ENCODE measurements at places on chromosomes 11 and 22.

GRCh38 chr11:32821517-32821916, 8.2 kb upstream of the PRRG4 start:
- DNase-seq: peak; percentile 43

DNA sequence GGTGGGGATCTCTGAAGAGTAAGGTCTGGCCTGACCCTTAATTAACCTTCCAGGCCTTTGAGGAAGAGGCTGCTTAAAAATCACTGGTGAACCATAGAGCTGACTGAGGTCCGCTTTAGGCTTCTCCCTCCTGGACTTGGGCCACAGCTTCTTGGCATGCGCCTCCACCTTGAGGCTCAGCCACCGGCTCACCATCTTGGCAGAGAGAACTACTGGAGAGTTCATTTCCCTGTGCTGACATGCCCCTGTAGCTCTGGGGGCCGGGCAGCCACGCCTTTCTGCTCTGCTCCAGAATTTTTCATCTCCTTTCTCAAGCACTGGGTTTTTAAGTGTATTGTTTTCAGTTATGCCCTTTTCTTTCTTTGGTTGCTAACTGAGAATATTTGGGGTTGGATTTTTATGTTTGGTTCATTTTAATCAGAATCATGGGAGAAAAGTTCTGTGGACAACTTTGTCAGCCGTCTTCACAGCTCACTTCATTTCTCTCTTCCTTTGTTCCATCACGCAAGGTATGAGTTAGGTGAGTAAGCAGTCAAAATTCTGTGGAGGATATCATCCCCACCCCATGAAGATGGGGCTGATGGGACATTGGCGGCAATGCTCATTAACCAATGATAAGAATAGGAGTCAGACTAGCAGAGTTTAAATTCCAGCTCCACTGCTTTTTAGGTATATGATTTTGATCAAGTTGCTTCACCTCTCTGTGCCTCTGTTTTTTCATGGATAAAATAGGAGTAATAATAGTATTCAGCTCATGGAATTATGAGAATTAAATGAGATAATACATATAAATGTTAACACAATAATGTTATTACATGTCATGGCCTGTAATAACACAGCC, 103.9 kb downstream of the DBX1 start:
- no peak for DNase-seq

DNA sequence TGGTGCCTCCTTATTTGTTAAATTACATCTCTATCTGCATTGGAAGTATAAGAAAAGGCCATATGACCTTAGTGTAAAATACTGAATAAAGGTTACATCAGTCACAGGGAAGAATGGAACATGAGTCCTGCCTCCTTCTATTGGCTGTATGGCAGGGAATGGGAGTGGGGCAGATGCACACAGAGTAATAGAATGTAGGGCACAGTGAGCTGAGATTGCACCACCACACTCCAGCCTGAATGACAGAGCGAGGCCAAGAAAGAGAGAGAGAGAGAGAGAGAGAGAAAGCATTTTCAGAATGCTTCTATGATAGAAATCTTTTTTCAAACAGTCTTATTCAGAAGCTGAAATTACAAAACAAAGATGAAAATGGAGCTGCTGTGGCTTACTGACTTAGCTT, 58.8 kb downstream of the SLN start:
- DNase-seq: no peak

DNA sequence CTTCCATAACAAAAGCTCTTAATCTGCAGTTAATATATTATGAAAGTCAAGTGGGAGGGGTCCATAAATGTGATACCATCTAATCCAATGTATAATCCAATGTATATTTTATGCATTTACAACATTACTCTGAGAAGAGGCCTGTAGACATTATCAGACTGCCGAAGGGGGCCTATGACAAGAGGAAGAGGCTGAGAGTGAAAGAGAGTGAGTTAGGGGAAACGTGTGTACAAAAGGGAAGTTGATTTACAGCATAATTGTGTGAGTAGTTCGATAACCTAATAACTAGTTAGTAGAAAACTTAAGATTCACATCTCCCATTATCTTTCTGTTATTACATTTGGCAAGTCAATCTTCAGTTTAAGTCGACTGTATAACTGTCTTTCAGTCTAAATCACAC, 86.6 kb downstream of the DDX10 start:
- DNase-seq: no peak

DNA sequence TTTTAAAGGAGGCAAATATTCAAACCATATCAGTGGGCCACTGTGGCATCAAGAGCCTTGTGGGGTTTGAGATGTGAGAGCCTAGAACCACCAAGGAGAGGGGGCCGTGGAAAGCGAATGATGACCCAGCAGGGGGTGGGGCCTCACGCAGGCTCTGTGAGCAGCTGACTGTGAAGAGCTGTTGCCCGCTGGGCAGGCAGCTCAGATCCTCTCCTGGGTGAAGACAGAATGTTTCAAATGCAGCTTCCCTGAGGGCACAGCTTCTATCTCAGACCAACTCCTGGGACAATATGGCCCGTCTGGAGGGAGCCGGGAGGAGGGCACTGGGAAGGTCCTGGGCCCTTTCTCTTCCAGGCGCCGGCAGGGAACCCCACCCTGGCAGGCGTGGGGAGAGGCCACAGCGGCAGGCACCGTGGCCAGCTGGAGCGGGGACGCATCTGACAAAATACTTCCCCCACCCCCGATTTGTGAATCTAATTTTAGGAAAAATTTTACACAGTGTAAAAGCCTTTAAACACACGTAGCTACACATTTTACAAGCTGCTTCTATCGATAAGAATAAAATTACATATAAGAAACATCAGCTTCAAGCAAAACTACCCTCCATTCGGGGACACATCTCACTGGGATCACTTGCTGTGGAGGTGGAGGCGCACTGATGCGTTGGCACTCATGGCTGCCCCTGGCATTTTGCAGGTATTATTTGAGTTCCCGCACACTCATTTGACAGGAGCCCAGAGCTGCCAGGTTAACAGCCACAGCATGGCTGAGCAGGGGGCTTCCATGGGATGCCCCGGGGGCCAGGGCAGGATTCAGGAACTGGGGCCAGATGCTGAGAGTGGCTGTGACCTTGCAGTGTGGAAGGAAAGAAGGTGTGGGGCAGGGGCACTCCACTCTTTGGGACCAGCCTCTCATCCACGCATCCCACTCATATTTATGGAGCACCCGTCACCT, 40.3 kb downstream of the PARVG start:
- DNase-seq: no peak

DNA sequence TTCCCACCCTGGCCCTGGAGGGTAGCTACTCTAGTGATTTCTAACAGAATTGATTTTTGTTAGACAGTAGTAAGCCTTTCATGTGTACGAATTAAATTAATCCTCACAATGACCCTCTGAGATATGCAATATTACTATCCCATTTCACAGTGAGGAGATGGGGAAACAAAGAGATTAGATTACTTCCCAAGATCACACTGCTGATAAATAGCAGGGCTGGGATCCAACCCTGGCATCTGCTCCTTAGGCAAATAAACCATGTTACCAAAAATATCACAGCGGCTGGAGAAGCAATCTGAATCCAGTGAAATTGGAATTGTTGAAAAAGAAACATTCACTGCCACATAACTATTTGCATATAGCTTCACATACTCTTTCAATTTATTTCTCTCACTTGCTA, 12.8 kb upstream of the CAVIN3 start:
- no peak for DNase-seq

DNA sequence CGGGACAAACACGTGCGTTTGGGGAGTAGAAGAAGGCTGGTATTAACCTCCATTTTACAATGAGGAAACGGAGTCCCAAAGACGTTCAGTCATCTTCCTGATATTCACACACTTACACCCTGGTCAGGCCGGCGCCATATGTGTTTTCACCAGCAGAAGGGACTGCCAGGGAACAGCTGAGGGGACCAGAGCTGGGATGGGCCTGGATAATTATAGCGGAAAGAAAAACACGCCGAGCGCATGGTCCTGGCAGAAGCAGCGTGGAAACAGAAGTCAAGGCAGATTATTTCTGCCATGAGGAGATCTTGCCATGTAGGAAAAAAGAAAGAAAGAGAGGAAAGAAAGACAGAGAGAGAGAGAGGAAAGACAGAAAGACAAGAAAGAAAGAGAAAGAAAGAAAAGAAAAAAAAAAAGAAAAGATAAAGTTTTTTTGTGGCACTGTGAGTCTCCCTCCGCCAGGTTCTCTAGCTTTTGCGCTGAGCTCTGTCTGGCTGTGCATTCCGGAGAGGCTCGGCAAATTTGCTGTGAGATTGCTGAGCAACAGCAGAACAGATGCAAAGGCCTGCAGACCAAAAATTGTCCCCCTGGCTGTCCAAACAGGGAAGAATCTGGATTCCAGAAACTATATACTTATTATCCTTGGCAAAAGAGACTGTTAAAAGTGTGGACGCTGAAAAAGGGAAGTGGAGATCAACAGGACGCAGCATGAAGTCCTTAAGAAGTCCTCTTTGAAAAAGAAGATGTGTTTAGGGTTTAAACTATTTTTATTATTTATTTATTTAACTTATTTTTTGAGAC, 1.3 kb upstream of the UCP2 start:
- DNase-seq: no peak

GRCh38 chr11:1073851-1074243, 827 bp upstream of the MUC2 start:
- DNase-seq: no peak

DNA sequence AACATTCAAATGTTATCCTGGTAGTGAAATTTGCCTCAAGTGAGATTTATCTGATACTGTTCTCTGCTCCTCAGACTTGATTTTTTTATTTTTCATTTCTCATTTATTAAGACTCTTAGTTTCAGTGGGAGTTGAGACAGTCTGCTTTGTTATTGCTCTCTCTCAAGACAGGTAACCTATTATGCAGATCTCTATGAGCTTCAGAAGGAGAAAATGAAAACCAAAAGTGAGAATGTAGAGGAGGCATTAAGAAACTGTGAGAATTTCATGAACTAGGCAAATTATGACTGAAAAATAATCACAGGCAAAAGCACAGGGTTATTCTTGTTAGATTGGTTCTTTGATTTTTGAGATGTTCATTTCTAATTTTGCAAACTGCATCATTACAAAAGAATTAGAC, 290.0 kb upstream of the CHORDC1 start:
- DNase-seq: no peak

DNA sequence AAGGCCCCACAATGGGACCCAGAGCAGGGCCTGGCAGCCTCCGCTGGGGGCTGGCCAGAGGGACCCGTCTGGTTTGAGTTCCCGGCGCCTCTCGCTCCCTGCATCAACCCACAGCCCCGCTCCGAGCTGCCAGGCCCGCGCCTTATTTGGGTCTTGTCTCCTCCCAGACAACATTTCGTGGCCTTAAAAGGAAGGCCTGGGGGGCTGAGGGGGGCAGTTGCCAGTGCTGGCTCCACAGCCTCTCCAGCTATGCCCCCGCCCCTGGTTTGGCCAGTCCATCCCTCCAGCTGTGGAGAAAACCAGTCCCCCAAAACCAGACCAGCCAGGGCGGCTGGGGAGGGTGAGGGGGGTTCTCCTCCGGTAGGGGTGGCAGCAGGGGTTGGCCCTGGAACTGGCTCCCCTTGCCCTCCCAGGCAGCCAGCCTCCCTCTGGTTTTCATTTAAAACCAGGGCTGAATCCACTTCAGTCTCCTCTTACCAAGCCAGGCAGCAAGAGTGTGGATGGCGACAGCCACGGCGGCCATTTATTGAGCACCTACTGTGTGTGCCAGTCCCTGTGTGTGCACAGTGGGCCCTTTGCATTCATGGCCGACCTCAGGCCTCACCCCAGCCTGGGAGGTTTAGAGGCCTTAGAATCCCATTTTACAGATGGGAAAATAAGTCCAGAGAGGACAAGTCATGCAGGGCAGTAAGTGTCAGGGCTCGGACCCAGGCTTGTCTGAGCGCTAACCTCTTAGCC, 18.6 kb downstream of the EMID1 start:
- DNase-seq: no peak

GRCh38 chr11:103167166-103167565, 57.9 kb downstream of the DYNC2H1 start:
- DNase-seq: no peak

GRCh38 chr22:50165436-50166123, 5.0 kb upstream of the PANX2 start:
- DNase-seq: no peak

GRCh38 chr11:65565624-65566453, 4.4 kb upstream of the ZNRD2 start:
- no peak for DNase-seq

DNA sequence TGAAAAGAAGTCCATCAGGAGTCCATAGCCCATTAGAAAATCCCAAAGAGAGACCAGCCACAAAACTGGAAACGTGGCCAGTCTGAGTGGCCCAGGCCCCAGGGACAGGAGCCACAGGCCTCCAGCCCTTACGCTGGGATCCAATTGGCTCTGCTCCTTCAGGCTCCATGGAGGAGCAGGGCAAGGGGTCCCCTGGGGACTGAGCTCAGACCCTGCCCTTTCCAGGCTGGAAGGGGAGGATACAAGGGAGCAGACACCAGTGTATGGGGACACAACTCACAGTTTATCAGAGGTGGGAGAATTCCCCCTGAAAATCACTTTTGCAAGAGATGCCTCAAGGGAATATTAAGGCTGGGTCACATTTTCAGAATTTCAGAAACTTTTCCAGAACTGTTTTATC, 227.5 kb downstream of the NTM start:
- no peak for DNase-seq

DNA sequence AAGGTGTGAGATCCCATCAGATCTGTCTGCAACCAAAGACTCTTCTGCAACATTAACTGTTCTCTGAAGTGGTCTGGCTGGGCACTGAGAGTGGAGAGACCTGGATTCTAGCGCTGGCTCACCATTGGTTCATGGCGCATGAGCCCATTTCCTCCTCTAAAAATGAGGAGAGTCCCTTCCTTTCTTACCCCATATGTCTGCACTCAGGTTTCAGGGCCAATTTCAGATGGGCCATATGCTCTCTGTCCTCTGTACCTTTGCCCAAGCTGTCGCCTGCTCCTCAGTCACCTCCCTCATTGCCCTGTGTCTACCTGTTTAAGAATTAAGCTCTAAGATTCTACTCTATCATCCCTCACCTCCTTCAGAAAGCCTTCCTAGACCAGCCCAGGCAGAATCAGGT, 484.7 kb downstream of the INSC start:
- DNase-seq: no peak

DNA sequence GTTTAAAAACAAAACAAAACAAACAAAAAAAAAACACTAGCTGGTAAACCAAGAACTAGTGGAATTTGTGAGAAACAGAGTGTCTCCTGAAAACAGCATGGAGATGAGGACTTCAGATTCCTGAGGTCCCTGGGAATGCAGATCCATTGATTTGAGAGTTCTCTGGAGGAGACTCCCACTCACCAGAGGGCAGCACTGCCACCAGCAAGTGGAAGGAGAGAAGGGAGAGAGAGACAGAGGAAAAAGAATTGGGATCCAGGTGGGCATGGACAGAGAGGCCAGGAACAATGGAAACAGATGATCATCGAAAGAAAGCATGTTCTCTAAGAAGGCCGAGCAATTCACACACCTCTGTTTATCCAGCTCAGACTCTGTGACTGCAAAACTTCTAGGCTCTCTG, 31.8 kb downstream of the ETS1 start:
- no peak for DNase-seq
